Breast epithelium (tissue), 4 donors: ENCODE measurements at places on chromosomes 4 and X. TPM values are rescaled to one million over a fixed set of nuclear protein-coding genes. Genes with fewer than 3 reads are reported as not detected.

Gene NPY1R
- total RNA-seq, result 61.0 TPM

GRCh38 chr4:1984406-1985191, 24.2 kb downstream of the NELFA start:
- DNase-seq, result no peak

- no peak for DNase-seq
Measured at GRCh38 chr4:182343453-182343852, 100.3 kb downstream of the TENM3 start.

GRCh38 chr4:15809466-15809865, 31.3 kb downstream of the CD38 start:
- DNase-seq, result no peak

DNA sequence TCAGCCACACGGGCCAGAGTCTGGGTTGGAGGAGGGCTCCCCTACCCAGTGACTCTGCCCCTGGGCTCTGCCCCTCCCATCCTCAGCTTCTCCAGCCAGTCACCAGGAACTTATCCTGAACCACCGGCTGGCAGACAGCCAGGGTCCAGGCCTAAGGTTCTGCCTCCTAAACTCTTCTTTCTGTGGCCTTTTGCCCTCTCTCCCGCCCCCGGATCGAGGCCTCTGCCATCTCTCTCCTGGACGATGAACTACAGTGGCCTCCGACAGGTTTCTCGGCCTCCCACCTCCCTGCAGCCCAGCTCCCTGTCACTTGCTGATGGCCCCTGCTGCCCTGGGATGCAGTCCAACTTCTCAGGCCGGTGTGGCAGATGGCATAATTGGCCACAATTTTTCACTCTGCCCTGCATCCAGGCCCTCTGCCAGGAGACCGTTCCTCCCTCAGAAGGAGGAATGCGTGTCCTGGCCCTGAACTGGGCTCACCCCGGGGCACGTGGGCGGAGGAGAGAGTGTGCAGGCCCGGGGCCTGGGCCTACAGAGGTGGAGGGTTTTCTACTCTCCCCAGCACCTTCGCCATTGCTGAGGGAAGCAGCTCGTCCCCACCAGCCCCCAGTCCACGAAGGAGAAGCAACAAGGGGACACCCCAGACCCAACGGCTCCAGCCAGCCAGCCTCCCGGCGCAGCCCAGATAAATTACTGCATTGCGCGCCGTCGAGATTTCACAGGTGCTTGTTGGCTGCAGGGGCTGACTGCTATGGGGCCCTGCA, 81.9 kb upstream of the LRPAP1 start:
- DNase-seq, result no peak

GRCh38 chr4:8821151-8821950, 50.3 kb downstream of the HMX1 start:
- peak; percentile 3 for DNase-seq

DNA sequence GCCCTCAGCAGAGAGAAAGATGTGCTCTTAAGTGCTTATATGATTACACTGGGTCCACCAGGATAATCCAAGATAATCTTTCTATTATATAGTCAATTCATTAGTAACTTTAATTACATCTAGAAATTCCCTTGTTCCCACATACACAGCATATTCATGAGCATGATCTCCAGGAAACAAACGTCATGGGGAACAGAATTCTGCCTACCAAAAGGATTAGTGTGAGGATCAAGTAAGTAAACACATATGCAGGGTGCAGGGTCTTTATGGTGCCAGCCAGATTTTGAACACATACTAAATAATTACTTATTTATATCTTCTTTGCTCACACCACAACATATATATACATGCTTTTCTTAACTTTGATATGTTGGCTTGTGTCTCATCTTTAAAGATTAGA, 169.1 kb downstream of the KCTD8 start:
- no peak for DNase-seq

DNA sequence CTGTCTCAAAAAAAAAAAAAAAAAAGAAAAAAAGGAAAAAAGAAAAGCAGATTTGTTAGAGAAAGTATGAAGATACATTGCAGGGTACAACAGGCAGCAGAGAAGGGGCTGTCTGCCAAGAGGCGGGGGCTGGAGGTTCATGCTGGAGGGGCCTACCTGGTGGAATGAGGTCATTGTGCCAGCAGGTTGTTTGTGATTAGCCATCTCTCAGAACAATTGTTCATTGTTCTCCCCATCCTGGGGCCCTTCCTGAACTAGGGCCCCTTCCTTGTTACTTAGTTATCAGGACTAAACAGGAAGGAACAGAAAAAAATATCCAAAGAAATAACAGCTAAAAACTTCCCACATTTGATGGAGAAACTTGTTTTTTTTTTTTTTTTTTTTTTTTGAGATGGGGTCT, 14.0 kb upstream of the GPKOW start:
- DNase-seq, result no peak

DNA sequence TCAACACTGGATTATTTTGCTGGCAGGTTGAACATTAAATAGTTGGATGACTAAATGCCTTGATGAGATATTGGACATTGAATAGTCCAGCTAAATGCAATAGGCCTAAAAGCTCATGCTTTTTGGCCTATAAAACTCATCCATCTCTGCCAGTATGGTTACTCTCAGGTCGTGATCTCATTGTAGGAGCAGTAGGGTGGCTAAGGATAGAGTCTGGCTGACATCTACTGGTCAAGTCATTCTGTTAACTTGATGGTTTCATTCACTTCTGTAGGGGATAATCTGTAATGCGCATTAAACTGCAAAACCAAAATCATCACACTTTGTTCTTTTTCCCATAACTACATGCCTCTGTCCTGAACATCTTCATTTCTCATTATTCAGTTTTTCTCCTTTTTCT, 227.0 kb downstream of the DKK2 start:
- no peak for DNase-seq

DNA sequence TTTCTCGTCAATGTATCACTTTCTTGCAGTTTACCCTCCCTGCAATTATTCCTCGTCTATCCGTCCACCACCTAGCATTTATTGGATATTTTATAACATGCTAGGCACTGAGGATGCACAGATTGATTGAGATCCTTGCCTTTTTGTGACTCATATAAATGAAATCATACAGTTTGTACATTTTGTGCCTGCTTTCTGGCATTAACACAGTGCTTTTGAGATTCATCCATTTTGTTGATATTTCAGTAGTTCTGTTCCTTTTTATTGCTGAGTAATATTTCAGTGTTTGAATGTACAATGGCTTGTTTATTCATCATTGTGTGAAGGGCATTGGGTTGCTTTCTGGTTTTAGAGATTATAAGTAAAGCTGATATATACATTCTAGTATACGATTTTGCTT, 841 bp downstream of the TBC1D19 start:
- DNase-seq, result no peak
